ENCODE measurements at places on chromosomes 2 and 18.

- H3K4me3 ChIP-seq: peak overlapping the region; percentile 83
- no peak overlapping the region for H3K27ac ChIP-seq
- H3K4me1 ChIP-seq: peaks cover 32% of the 10 kb centered on the region
- peaks cover 35% of the 10 kb centered on the region for H3K27me3 ChIP-seq
Observed at GRCh38 chr18:8705961-8706790, 820 bp downstream of the MTCL1 start.

- no peak overlapping the region for H3K27ac ChIP-seq
- DNase-seq: no peak
- H3K4me3 ChIP-seq: peak overlapping the region; percentile 59
Observed at GRCh38 chr2:96146153-96146880, 1.1 kb upstream of the DUSP2 start.

- no peak overlapping the region for H3K27ac ChIP-seq
- H3K27me3 ChIP-seq: no peaks in the 10 kb centered on the region
- no peak overlapping the region for H3K4me3 ChIP-seq
- no peaks in the 10 kb centered on the region for H3K36me3 ChIP-seq
- DNase-seq: no peak
Observed at GRCh38 chr2:19786408-19787058, 115.2 kb downstream of the TTC32 start.

- H3K36me3 ChIP-seq: peaks cover 4% of the 10 kb centered on the region
- DNase-seq: no peak
Observed at GRCh38 chr18:36212301-36213171, 25.2 kb downstream of the MOCOS start.

Measured in GM23338 (cell line).